ENCODE measurements at places on chromosomes 7 and 10.

- no peak for DNase-seq
These were observed 293.4 kb upstream of the DKK1 start for GRCh38 chr10:52020702-52021101.

DNA sequence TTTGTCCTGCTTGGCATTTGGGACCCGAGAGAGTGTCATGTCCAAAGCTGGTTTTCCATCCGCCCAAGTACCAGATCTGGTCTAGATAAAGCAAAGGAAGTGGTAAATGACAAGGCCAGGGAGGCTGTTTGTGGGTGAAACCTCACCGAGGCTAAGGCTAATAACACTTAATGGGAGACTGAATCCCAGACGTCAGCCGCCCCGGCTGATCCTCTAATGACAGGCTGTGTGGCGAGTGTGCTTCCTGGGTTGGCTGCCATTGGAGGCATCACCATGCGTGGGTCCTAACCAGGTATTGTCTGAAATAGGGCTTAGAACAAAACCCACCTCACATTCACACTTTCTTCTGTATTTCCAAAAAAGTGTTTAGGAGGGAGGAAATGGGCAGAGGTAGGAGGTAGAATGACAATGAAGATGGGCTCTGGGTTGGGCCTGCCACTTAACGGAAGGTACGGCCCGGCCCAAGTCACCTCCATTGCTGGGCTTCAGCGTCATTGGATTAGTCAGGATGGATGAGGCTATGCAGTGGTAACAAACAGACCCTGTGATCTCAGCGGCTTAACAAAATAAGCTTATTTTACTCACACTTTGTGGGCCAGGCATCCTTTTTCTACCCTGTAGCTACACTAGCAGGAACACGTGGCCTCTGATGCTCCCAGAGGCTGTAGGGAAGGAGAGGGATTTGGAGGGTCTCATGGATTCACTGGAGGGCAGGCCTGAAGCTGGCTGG is 59.7 kb downstream of the PROSER2 start:
- no peak for DNase-seq

DNA sequence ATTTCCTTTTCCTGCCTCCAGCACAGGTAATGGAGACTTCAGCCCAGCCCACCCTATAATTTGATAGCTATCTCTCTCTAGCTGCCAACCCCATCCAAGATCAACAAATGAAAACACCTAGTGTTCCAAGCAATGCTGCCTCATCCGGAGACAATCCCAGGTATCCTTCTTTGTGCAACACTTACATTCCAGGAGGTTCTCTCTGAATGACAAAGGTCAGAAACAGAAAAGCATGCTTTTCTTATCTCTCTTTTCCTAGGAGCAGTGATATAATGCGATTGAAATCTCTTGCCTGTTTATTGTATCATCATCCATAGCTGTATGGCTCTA is 699.3 kb downstream of the INHBA start:
- DNase-seq: no peak

GRCh38 chr7:104971290-104972071 is 42.5 kb upstream of the KMT2E start:
- DNase-seq: no peak

- DNase-seq: no peak
These were observed 15.1 kb downstream of the ATP6V1F start for GRCh38 chr7:128877756-128878120.

- DNase-seq: no peak
These were observed 3.1 kb downstream of the SDK1 start for GRCh38 chr7:3304131-3304530.

DNA sequence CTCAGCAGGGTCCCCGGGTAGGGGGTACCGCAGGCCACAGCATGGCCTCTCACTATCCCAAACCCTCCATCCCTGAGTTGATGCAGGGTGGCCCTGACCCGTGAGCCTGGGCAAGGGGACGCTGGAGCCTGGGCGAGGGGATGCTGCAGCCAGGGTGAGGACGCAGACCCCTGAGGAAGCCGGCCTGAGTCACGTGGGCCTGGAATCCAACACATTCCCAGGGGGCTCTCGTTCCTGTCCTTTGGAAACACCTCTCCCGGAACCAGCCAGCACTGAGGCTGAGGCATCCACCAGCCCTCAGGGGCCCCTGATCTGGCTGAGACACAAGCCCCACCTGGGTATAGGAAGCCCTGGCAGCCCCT is 61.5 kb upstream of the NKX6-2 start:
- DNase-seq: no peak

DNA sequence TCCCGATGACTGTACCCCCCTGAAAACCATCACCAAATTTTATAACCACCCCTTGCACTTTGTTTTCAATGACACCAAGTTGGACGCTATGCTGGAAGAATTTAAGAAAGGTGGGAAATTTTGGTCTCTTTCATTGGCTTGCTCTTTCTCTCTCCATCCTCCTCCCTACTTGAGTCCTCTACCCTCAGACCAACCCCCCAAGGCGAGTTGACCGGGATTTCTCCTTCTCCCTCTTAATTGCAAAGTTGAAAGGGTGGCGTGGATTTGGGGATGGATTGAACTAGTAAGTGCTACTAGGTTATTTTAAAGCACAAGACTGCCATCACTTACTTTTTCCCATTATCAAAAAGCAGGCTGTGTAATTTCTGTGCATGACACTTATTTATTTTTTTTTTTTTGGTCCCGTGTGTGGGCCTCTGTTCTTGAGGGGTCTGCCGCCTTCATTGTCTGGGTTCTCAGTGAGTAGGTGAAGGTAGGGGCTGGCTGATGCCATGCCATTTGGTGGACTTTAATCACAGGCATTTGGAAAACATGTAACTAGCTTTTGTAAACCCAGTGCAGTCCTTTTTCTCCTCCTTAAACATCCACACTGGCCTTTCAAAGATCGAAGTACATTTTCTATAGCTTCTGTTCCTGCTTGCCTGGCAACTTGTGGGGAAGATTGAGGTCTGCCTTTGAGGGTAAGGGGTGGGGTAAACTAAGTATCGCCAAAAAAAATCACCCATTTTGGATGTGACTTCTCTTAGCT is 2.1 kb downstream of the CNNM2 start:
- no peak for DNase-seq

DNA sequence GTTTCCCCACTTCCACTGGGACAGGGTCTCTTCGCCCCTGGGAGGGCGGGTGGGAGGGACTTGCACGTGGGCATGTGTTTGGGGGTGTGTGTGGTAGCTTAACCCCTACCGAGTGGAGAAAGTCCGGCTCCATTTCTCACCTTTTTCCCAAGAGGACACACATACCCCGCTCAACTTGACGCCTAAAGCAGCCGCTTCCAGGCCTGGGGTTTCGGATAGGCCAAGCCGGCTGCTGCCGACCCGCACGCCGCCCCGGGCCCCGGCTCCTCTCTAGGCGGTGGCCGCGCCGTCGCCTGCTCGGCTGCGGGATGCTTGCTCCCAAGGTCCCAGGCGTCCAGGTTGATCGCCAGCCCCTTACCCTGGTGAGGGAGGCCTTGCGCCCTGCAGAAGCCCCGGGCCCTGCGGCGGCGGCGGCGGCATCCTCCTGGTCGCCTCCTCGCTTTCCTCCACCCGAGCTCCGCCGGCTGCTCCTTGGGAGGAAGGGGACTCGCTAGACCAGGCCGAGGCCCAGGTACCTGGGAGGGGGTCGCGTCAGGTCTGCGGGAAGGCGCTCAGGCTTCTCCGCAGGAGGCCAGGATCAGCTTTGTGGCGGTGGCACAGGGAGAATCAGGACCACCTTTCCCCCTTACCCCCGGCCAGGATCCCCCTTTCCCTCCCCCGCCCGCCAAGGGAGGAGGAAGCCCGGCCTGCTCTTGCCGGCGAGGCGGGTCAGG is 3.2 kb upstream of the GATA3 start:
- no peak for DNase-seq

GRCh38 chr10:17009212-17009700 is 120.4 kb downstream of the CUBN start:
- no peak for DNase-seq

- DNase-seq: no peak
These were observed 146.7 kb downstream of the SEM1 start for GRCh38 chr7:96562966-96563365.

- no peak for DNase-seq
These were observed 84.2 kb upstream of the MKI67 start for GRCh38 chr10:128210215-128211063.
